ENCODE measurements at places on chromosomes 12 and 14.

DNA sequence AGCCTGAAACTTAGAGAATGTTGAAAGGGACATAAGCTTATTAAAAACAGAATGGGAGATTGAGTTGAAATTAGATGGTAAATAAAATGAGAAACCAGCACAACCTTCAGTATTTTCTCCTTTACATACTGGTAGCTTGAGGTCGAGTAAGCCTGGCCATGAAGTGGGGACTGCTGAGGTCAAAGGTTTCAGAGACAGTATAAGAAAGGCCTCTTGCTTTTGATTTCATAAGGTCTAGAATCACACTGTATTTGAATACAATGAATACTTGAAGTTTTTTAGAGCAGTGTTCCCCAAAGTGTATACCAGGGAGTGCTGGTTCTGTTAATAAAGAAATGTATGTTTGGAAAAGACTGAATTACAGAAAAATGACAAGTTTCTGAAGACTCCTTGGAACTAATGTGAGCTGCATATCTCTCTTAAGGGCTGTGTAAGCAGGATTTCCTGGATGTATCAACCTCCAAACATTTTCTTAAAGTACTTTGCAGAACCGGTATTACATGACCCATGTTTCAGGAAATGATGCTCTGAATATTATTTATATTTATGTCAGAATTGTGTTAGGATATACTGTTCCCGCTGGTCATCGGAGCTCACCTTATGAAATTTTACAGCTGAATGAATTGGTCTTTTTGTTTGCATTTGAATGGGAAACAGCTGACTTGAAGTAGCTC, 85.0 kb downstream of the AKAP6 start:
- no peak for DNase-seq

DNA sequence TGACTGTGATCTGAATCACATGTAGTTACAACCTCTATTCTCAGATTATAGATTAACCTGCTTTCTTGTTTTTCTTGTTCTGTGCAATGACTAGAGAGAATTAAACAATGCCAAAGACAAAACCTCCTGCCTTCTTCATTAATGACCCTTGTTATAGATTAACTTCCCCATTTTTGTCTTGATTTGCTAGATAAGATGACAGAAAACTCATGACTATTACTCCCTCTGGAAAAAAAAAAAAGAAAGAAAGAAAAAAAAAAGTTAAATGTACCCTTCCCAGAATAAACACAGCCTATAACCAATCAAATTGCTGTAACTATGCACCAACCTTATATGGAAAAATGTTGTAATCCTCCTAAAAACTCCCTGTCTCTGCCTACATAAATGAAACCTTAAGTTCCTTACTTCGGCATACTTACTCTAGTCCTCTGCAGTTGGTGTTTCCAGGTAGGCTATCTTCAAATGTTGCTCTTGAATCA, 41.1 kb upstream of the PCED1B start:
- DNase-seq = no peak

- no peak for DNase-seq
Measured at GRCh38 chr12:96294831-96295230, 100.7 kb downstream of the ELK3 start.

GRCh38 chr12:90280033-90280432, 571.4 kb upstream of the ATP2B1 start:
- DNase-seq = no peak

- no peak for DNase-seq
Measured at GRCh38 chr12:41907021-41907420, 237.7 kb downstream of the GXYLT1 start.

DNA sequence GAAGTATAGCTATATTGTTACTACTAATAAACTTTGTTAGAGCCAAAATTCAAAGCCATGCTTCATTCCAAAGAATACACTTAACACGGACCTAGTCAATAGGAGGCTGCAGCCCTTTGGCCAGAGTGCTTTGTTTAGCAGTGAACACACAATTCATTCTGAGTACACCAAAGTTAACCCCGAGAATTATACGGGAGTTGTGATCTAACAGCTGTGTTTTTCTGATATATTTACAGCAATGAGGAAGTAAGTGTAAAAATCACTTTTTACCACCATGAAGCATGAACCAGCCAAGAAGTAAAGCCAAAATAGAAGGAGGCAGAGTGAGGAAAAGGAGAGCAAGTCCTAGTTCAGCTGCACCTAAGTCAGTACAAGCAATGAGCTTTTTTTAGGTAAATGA, 156.8 kb upstream of the PDE3A start:
- DNase-seq = no peak

GRCh38 chr12:12718381-12718759, 1.2 kb downstream of the CDKN1B start:
- no peak for DNase-seq

GRCh38 chr12:124289634-124290600, 5.0 kb upstream of the RFLNA start:
- DNase-seq = no peak

DNA sequence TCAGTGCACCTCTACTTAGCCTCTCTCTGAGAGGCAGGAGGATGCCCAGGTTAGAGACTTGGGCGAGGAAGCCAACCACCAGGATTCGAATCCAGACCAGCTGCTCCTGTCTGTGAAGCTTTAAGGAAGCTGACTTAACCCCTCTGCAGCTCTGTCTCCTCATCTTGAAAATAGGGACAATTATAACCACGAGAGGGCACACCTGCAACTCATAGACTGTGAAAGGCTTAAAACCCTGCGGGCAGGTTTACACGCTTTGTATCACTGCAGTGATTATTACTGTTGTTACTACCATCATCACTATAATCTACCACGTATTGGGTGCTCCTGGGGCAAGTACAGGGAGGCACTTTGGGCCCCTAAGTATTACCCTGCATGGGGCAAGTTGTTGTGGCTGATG, 379.8 kb downstream of the VRK1 start:
- no peak for DNase-seq

Measured in mesenteric fat pad (tissue), 1 donor.